Muscle of arm (tissue), 14 donors: ENCODE measurements at places on chromosomes 3 and 15.

- DNase-seq: no peak
Observed at GRCh38 chr3:18217507-18218174, 207.5 kb downstream of the SATB1 start.

- no peak for DNase-seq
Observed at GRCh38 chr3:189467451-189467850, 163.7 kb upstream of the TP63 start.

GRCh38 chr3:185337231-185337816 lies 25.6 kb upstream of the MAP3K13 start:
- DNase-seq: no peak

GRCh38 chr3:60047426-60048200 lies 997.8 kb upstream of the CFAP20DC start:
- no peak for DNase-seq

- no peak for DNase-seq
Observed at GRCh38 chr3:42192334-42193200, 73.4 kb downstream of the CCK start.

DNA sequence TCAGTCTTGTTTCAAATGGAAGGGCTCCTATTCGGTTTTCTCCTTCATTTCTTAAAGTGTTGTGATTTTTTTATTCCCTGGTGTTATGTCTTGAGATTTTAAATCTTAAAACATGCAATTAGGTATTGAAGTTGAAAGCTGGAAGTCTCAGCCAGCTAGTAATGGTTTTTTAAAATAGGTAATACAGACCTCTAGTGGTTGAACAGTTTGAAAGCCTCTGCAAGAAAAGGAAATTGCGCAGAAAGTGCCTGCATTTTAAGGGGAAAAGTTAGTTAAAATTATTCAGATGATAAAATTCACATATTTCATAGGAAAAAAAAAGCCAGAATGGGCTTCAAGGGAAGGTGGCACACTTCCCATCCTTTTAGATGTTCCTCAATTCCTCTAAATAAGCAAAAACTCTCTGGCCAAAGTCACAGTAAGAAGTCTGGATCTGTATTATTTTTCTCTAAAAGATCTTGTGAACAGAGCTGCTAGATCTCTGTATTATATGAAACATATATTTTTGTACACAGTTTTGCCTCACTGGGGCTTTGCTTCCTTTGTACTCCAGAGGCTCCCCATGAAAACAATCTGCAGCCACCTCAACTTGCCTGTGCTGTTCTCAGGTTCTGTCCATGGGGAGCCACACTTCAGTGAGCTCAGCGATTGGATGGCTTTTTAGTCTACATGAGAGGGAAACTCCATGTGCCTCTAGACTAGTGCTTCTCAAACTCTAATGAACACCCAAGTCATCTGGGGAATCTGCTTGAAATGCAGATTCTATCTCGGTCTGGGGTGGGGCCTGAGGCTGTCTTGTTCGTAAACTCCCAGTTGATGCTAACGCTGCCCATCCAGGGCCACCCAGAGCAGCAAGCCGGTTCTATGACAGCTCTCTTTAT lies 21.5 kb downstream of the AGTR1 start:
- DNase-seq: no peak

DNA sequence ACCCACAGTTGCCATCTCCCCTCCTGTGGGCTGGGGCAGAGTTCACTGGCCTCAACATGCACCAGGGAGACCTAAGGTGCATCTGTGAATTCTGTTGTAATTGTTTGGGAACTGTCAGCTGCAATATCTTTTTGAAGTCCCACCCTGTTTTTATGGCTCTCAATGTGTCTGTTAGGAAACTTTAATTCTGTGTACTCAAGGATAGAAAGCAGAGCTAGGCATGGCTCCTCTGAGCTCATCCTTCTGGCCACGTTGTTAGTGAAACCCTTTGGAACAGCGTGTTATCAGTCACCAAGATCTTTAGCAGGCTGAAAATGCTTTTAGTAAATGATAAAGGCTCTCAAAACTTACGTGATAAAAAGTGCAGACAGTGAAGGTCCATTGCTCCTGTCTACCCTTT lies 33.6 kb upstream of the MTMR10 start:
- no peak for DNase-seq

- DNase-seq: no peak
Observed at GRCh38 chr3:133466531-133467386, 66.9 kb downstream of the BFSP2 start.

DNA sequence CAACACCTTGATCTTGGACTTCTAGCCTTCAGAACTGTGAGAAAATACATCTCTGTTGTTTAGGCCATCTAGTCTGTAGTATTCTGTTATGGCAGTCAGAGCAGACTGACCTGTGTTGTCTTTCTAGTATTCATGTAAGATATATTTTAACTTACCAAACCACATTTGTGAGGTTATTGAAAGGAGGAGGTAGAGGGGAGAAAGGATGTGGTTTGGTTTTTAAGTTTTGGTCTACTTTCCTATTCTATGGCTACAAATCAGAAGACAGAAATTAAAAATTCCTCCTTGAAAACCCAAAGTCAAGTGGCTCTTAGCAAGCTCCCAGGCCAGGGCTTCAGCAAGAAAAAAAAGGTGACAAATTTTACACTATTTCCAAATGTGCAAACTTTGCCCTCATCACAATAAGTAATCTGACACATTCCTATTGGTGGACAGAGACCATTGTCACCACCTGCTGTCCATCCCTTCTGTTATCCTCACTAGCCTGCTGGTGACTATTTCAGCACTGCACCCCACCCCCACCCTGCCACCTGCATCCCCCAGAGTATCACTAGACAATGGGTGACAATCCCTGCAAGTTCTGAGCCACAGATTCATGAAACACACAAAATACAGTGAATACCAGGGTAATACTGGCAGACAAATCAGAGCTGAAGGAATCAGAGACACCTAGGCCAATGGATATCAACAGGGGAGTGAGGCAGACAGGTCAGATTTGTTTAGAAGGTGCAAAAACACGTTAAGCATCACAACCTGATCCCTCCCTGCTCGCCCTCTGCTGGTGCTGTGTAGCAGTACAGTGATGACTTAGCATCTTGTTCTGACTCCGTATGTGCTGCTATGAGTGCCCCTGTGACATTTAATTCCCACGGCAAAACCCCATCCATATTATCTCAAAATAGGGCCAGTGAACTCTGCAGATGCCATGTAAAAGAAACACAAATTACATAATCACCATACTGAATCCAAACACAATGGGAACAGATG lies 79.0 kb upstream of the DCLK3 start:
- DNase-seq: no peak

GRCh38 chr3:50475348-50475747 lies 28.1 kb downstream of the CACNA2D2 start:
- no peak for DNase-seq

- no peak for DNase-seq
Observed at GRCh38 chr3:101495552-101495951, 17.5 kb downstream of the SENP7 start.

GRCh38 chr15:87881026-87881425 lies 375.5 kb downstream of the NTRK3 start:
- DNase-seq: no peak

GRCh38 chr3:173857154-173857553 lies 459.6 kb downstream of the NLGN1 start:
- DNase-seq: no peak

- no peak for DNase-seq
Observed at GRCh38 chr3:111610612-111611054, 15.5 kb upstream of the ZBED2 start.

DNA sequence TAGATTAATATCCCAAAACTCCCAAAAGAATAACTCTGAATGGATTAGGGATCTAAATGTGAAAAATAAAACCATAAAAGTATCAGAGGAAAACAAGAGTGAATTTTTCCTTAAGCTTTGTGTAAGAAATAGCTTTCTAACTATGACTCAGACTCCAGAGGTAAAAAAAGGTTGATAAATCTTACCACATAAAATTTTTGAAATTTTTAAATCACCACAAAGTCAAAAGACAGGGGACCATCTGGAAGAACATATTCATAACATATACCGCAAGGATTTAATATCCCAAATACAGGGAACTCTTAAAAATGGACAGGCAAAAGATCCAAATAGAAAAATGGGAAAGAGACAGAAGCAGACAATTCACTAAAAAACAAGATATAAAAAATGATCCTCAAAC lies 145.0 kb downstream of the ARNT2 start:
- no peak for DNase-seq

DNA sequence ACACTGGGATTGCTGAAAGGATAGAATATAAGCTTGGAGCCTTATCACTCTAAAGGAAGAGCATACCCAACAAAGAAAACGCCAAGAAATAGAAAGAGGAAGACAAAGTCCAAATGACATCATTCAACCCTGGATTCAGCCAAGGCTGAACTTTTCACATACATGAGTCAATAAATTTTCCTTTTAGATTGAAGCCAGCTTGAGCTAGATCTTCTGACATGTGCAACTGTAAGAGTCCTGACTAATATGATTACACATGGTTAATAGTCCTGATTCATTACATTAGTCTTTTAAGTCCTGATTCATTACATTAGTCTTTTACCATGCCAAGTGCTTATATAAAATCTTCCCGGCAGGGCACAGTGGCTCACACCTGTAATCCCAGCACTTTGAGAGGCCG lies 13.6 kb upstream of the DENND6A start:
- no peak for DNase-seq

DNA sequence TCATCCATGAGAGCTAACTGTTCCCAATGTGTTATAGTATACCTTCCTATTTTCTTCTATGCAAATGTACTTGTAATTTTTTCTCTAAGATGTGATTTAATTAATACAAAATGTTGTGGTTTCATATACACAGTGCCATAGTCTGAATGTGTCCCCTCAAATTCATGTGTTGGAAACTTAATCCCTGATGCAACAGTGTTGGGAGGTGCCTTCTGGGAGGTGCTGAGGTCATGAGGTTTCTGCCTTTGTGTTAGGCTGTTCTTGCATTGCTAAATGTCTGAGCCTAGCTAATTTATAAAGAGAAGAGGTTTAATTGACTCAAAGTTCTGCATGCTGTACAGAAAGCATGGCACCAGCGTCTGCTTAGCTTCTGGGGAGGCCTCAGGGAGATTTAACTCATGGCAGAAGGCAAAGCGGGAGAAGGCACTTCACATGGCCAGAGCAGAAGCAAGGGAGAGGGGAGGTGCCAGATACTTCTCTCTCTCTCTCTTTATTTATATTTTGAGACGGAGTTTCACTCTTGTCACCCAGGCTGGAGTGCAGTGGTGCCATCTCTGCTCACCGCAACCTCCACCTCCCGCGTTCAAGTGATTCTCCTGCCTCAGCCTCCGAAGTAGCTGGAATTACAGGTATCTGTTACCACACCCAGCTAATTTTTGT lies 34.7 kb upstream of the BNIP2 start:
- DNase-seq: no peak

GRCh38 chr3:46889381-46890110 lies 12.0 kb downstream of the PTH1R start:
- no peak for DNase-seq

GRCh38 chr3:120338517-120338916 lies 10.6 kb downstream of the LRRC58 start:
- no peak for DNase-seq

- DNase-seq: no peak
Observed at GRCh38 chr3:197135212-197135611, 105.6 kb upstream of the MELTF start.

DNA sequence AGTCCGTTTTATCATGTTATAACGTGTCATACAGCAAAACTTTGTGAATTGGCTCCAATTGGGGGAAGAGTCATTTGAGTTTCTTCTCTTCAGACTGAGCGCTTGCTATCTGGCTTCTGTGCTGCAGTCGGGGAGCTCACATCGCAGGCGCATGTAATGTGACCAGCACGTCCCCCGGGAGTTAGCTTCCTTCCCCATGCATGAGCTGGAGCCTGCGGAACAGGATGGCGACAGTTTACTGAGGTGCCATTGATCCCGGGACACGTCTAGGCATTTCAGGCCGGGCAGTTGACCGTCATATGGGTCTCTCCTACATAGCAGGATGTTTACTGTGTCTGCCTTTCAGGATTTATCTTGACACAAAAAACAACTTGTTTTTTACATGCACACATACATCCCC lies 44.8 kb downstream of the CMTM8 start:
- no peak for DNase-seq

DNA sequence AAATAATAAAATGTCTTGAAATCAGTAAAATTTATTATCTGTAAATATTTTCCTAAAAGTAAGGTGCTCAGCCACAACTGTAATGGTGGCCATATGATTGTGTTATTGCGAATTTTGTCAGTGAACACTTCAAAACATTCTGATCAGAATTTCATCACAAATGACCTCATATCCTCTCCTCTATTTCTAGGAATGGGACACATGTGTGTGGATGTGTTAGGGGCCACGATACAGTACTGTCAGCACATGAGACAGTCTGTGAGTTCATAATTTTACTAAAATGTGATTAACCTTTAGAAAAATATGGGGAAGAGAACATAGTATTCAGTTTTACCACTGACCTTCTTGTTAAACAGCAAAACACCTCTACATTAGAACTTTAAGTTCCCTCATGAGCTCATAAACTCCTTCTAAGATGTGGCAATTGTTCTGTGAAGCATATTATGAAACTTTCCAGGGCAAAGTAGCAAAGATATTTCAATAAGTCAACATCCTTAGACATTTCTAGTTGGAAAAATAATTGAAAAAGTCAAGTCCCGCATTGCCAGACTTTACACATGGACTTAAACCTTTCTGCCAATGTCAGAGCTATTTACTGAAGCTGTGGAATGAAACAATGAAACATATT lies 158.2 kb upstream of the ABI3BP start:
- no peak for DNase-seq

- peak; percentile 97 for DNase-seq
Observed at GRCh38 chr15:96330450-96331143, at the start of gene NR2F2. Gene NR2F2 (plus strand): TSS chr15:96330700. CDS start chr15:96332106, 1,406 bp downstream.

GRCh38 chr3:161695811-161696210 lies 199.2 kb downstream of the OTOL1 start:
- DNase-seq: no peak

GRCh38 chr3:139655909-139656595 lies 21.7 kb downstream of the NMNAT3 start:
- DNase-seq: peak; percentile 35
